ENCODE measurements at places on chromosomes 4 and X. TPM values are rescaled to one million over a fixed set of nuclear protein-coding genes. Genes with fewer than 3 reads are reported as not detected.

Gene TLR2
- 2.0 TPM for total RNA-seq

DNA sequence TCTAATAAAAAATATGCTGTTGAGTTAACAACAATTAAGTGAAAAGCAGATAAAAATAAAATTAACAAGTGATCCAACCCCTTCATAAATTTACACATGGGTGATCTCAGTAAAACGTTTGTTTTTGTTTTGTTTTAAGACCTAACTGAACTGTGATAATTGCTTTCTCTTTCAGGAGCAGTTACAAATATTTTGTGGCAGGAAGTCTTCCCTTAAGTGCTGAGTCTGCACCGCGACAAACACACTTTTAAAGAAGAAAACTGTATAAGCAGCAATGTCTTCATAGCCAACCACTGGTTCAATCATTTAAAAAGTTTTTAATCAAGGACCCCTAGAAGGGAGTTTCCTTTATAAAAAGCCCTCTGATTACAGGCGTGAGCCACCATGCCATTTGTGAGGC is 53.7 kb upstream of the NFKB1 start:
- DNase-seq, result peak; percentile 50

DNA sequence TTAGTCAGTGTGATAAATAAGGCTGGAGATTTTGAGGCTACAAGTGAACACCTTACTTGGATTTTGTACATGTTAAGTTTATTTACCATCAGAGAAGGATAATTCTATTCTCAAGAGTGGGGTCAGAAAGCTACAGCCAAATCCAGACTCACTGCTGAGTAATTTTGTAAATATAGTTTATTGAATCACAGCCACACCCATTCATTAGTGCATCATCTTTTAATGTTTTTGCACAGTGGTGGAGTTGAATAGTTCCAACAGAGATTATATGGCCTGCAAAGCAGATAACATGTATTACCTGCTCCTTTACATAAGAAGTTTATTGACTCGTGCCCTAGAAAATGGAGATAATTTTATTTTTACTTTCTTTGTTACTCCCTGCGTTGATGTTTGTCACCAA is 60.4 kb downstream of the PCDH18 start:
- DNase-seq, result no peak

- DNase-seq, result no peak
Observed at GRCh38 chrX:150182161-150182560, 181.0 kb upstream of the MAMLD1 start.

- DNase-seq, result no peak
Observed at GRCh38 chr4:169045862-169046584, 36.0 kb upstream of the CBR4 start.
